NCI-H1930 (cell line): ENCODE measurements at places on chromosomes 16 and 17.

DNA sequence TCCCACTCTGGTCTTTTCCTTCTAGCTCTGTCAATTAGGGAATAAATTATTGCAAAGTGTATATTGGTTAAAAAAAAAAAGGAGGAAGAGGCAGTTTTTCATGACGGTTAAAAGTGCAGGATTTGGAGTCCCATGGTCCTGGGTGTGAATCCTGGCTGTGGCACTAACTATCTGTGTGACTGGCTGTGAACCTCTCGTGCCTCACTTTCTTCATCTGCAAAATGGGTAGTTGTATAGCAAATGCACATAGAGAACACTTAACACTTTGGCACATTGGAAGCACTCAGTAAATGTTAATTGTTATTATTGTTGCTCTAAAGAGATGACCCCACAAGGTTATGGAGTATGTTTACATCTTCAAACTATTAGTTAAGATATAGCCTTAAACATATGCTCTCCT is 10.5 kb upstream of the KRT23 start:
- no peak for DNase-seq

- DNase-seq: no peak
Measured at GRCh38 chr16:32116080-32116479, 137.0 kb upstream of the TP53TG3D start.

- no peak for DNase-seq
Measured at GRCh38 chr17:21100636-21101035, 26.1 kb upstream of the DHRS7B start.

DNA sequence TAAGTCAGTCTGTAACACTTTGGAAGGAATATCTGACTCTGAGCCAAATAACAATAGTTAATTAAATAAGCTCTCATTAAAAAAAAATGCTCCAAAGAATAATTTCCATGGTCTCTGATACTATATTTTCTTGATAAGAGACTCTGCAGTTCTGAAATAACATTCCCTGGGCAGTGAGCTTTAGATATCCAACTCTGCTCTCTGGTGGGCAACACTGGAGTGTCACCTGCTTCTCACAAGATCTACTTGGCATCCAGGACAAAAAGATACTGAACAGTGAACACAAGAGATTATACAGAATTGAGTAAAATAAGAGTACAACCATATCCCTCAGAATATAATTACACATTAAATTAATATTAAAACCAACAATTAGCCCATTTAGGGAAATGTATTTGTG is 13.7 kb downstream of the BLMH start:
- no peak for DNase-seq
